ENCODE measurements at places on chromosomes 3 and 15.

DNA sequence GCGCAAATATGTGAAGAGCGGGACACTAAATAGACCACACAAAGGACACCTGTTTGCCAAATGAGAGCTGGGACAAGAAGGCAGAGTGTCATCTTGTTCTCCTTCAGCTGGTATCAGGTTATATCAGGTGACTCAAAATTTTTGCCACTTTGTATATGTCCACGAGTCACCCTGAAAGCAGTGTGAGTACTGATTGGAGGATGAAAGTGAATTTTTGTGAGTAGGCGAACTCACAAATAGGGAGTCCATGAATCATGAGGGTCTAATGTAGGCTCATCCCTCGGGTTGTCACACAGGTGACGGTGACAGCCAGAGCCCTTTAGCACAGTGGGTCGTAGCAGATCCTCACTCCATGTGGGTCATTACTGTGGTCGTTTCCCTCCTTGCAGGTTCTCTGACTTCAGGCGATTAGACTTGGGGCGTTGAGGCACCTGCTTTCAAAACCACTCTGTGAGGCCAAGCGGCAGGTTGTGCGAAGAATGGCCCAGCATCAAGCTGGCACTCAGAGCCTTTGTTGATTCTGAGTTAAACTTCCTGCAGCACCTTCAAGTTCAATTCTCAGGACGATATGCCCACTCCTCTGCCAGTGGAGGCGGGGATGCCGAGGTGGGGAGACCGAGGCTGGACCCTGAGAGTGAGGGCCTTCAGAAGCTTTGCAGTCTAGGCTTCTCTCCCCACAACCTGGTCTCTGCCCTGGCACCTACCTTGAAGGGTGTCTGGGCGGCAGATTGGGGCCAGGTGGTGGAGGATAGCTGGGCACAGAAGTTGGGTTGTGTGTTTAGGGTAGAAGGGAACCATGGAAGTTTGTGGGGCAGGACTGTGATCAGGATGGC is 173.8 kb downstream of the SMAD6 start:
- DNase-seq, result no peak

- DNase-seq, result no peak
Measured at GRCh38 chr3:182045736-182046135, 334.0 kb downstream of the SOX2 start.

GRCh38 chr3:159273608-159274007 is 471.8 kb downstream of the MFSD1 start:
- peak; percentile 13 for DNase-seq

DNA sequence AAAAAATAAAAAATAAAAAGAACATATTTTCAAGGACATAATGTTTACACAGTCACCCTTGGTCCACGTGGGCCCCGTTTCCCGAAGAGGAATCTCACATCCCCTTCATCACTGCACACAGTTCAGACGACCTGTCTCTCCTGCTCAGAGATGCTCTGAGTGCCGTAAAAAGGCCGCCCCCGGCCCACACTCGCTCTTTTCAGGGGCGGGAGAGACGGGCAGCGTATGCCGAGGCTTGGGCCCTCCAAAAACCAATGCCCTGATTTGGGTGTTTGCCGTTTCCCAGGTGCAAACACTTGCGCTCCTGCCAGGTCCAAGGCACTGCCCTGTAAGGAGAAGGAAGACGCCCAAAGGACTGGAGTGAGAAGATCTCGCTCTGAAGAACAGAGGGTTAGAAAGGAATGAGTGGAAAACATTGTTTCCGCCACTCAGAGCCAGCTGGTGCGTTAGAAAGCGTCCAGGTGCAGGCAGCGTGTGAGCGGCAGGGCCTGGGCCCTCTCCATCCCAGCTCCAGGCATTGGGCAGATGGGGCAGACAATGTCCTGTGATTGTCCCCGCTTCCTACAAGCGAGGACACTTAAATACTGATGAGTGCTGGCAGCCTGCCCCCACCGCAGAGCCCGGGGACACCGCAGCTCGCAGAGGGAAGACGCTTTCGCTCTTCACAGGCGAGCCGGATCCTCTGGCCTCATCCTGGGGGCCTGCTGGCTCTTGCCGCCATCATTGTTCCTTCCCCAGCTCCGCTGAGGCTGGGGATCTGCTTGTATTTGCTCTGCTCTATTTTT is 53.2 kb downstream of the NIPA2 start:
- DNase-seq, result no peak

- DNase-seq, result no peak
Measured at GRCh38 chr3:36906504-36907149, 38.2 kb downstream of the TRANK1 start.

GRCh38 chr3:9180764-9181117 is 68.7 kb downstream of the SRGAP3 start:
- DNase-seq, result peak; percentile 21

- DNase-seq, result no peak
Measured at GRCh38 chr3:70811880-70812279, 499.4 kb upstream of the MDFIC2 start.

DNA sequence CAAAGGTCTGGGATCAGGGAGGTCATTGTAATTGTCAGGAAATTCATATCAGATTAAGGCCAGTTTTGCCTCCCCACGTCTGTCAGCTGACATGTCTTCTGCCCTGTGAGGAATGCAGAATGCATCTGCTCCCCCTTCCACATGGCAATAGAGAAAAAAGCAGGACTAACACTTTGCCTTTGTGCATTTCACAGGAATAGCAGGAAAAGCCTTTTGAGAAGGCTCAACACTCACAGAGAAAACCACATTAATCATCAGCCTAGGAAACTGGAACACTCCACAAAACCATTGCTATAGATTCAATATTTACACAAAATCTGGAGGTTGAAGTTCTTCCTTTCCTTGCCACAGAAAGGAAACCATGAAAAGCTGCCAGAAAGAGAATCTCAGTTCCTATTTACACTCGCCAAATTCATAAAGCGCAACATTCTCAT is 165.2 kb upstream of the HES1 start:
- no peak for DNase-seq

- peak; percentile 53 for DNase-seq
Measured at GRCh38 chr15:74799255-74799855, 13.3 kb upstream of the LMAN1L start.
